ENCODE measurements at places on chromosomes 3 and 15.
A peak's percentile ranks its signal among the peaks of the same experiment; 100 is the strongest.

GRCh38 chr3:66000506-66000905 lies 38.2 kb downstream of the MAGI1 start:
- no peak for DNase-seq

- DNase-seq: no peak
Observed at GRCh38 chr3:134328846-134329245, 45.4 kb downstream of the AMOTL2 start.

DNA sequence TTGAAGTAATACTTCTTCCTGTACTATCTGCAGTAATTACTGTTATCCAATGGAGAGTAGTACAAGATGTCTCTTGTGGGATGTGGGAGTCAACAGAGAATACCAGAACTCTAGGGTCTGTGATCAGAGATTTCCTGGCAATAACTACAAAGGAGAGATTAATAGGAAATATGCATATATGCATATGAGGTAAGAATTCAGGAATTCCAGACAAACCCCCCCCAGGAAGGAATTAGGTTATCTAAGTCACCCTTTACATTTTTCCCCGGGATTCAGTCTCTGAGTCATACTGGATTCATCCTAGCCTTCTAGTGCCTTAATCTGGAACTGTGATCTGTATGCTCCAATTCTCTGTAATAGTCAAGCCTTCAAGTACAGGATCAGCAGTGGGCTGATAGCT lies 49.4 kb downstream of the GTF2E1 start:
- peak; percentile 51 for DNase-seq

DNA sequence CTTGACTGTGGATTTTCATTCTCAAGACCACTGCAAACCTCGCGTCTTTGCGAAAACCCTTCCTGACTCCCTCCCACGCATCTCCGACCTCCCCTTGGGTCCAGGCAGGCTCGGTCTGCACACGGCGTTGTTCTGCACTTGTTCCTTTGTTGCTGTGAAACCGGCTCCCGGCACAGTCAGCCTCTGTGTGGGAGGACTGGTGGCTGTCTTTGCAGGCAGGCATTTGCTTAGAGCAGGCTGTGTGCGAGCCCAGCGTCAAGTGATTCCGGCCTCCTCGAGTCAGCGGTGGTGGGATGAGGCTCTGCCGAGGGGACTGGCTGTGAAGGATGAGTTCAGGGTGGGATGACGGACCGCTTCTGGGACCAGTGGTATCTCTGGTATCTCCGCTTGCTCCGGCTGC lies 102.6 kb upstream of the ROPN1 start:
- no peak for DNase-seq

DNA sequence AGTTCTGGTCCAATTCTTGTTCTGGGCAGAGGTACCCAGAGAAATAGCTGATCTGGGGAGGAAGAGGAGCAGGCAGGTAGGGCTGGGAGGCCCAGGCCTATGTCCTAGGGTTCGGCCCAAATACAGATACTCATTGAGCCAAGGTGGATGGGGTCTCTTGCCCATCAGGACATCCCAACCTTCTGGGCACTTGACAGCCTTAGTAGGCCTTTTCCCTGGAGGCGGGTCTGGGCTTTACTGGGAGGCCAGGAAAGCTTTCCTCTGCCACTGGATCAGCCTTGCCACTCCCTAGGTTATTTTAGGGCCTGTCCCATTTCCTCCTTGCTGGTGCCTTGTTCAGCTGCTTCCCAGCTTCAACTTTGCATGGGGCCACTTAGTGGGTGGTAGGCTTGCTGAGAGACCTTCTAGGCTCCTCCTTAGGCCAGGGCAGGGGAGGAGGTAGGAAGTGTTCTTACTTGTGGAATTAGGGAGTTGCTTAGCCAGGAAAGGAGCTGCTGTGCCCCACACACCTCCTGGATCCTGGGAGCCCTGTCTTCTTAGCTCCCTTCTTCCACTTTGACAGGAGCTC lies 9.7 kb downstream of the TEX264 start:
- DNase-seq: no peak

GRCh38 chr3:16300307-16300706 lies 35.3 kb downstream of the OXNAD1 start:
- no peak for DNase-seq

- peak; percentile 70 for DNase-seq
Observed at GRCh38 chr3:72191209-72191960, 406.4 kb upstream of the PROK2 start.

GRCh38 chr3:172021164-172021563 lies 18.2 kb upstream of the FNDC3B start:
- no peak for DNase-seq

DNA sequence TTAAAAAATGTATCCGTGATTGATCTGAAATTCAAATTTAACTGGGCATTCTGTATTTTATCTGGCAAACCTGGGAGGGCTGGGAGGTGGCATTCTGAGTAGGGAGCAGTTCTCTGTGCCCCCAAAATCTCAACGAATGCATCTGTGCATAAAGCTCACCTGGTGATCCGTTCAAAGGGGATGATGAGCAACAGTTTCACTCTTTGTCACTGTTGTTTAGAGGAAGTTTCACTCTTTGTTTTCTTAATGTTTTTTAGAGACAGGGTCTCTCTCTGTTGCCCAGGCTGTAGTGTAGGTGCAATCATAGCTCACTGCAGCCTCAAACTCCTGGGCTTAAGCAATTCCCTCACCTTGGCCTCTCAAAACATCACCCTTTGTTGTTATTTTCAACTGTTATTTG lies 186.7 kb downstream of the SSR3 start:
- DNase-seq: no peak

DNA sequence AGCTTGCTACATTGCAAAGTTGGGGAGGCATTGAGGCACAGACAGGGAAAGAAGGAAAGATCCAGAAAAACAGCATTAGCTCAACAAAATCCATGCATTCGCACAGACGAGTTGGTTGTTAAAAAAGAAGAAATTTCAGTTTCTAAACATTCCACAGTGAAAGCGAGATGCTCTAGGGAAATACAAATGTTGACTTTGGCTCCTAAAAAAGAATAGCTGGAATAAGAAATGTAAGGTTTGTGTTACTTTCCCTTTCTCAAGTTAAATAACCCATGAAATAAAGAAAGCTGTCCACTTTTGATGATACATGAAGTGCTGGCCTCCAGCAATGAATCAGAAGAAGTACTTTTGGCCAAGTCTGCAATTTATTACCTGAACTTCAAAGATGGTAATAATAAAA lies 465.1 kb downstream of the ERC2 start:
- no peak for DNase-seq

DNA sequence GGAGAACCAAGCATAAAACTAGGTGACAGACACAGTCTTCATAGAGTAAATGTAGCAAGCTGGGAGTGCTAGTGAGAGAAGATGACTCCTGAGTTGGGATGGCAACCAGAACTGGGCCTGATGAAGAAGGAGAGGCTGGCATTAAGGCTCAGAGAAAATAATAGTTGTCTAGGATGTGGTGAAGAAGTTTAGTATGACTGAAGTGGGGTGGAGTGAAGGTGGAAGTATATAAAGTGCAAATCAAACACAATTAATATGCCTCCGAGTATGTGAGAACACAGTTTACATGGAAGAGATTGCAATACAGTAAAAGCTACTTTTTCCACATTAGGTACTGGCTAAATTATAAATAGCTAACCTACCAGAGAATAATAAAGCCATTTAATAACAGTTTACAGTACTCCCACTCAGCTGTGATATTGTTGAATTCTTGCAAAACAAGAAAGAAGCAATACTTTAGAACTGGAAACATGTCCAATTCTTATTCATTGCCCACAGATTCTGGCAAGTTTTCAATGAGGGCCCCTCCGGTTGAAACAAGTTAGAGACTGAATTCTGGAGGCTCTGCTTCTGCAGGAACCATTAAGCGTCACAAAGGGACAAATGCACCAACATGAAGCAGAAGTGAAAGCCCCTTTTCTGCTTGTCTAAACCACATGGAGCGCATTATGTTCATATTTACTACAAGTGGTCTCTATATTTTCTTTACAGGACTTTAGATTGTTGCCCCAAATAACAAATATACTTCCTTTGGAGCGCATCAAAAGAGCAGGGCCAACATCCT lies 243.7 kb downstream of the SLC9A9 start:
- no peak for DNase-seq

DNA sequence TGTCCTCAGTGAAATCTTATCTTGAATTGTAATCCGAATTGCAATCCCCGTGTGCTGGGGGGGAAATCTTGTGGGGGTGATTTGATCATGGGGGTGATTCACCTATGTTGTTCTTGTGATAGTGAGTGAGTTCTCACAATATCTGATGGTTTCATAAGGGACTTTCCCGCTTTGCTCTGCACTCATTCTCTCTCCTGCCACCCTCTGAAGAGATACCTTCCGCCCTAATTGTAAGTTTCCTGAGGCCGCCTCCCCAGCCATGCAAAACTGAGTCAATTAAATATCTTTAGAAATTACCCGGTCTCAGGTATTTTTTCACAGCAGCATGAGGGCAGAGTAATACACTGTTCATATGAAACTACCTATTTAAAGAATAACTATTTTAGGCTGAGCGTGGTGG lies 304.1 kb upstream of the EPHA6 start:
- DNase-seq: no peak

DNA sequence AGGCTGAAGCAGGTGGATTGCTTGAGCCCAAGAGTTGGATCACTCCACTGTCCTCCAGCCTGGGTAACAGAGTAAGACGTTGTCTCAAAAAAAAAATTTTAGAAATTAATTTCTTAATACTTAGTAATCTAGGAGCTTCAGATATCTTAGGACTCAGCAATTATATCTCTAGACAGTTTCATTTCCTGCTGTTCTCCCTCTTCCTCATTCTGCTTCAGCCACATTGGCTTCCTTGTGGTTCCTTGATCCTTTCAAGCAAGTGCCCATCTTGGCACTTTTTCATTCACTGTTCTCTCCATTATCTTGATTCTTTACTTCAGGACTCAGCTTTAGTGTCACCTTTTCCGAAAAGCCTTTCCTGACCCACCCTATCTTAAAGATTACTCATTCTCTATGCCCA lies 22.5 kb downstream of the TMEM202 start:
- no peak for DNase-seq

DNA sequence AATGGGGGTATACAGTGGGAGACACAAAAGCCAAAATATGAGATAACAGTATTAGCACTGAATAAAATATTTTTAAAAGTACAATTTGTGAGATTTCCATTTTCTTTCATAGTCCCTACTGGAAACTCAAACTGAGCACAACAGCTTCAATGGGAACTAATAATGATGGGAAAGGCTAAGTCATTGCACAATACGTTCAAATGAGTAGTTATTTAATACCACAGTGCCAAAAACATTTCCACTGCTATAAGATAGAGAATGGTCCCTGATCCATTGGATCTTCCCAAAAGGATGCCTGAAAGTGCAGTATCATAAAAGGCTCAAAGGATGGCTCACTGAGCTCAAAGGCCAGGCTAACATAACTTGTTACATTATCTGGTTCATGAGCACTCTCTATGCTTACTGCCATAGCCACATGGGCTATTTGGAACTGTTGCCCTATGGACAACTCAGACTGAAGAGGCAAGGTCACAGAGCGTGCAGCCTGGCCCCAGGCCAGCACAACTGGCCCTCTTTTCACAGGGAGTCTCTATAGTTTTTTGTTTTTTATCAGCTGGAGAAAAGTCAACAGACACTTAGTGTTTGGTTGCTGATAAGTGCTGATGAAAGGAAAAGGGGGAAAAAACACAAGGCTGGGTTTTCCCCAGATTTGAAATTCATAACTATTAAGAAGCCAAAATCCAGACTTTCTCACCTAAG lies 54.1 kb upstream of the PPIB start:
- DNase-seq: peak; percentile 9

- DNase-seq: no peak
Observed at GRCh38 chr3:156530980-156531379, 23.9 kb downstream of the SSR3 start.

- DNase-seq: no peak
Observed at GRCh38 chr3:186965141-186965879, 35.0 kb downstream of the ST6GAL1 start.

GRCh38 chr3:57726397-57726796 lies 29.7 kb upstream of the SLMAP start:
- no peak for DNase-seq

DNA sequence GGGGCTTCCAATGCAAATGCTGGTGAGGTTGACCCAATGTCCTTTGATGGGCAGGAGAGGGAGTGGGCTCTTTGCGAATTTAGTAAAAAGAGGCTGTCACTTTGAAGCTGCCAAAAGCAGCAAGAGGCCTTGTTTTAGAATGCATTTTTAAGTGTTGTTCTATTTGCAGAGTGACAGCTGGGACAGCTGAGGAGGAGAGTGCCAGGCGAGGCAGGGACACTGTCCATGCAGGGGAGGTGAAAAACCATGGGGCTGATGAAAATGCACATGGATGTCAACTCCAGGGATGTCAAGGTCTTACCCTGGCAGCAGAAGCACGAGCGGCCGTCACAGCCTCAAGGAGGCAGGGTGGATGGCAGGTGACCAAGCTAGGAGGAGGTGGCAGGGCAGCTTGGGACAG lies 279.8 kb downstream of the ADAMTS17 start:
- no peak for DNase-seq

- peak; percentile 53 for DNase-seq
Observed at GRCh38 chr3:66033241-66034138, 5.2 kb downstream of the MAGI1 start.

DNA sequence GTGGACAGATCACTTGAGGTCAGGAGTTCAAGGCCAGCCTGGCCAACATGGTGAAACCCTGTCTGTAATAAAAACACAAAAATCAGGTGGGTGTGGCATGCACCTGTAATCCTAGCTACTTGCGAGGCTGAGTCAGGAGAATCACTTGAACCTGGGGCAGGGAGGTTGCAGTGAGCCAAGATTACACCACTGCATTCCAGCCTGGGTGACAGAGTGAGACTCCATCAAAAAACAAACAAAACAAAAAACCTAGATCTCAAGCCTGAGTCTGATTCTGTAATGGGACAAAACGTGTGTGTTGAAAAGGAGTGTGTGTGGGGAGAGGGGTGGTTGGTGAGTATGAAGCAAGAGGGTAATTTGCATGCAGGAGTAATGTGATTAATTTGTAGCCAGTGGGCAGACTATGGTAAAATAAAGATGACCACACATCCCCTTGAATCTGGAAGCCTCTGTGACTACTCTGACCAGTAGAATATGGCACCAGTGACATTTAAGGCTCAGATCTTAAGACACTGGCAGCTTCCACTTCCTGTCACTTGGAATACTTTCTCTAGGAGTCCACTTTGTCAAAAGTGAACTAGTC lies 18.4 kb upstream of the OPA1 start:
- no peak for DNase-seq

GRCh38 chr3:66406831-66407610 lies 93.8 kb downstream of the LRIG1 start:
- DNase-seq: no peak

- peak; percentile 72 for DNase-seq
Observed at GRCh38 chr3:144652573-144652972, 681.0 kb downstream of the DIPK2A start.

- no peak for DNase-seq
Observed at GRCh38 chr3:62479326-62479725, 106.0 kb upstream of the FEZF2 start.

Data from AG10803 (cell line).